Fibroblast of lung (primary cell): ENCODE measurements at places on chromosomes 3 and 15. TPM values are rescaled to one million over a fixed set of nuclear protein-coding genes. Genes with fewer than 3 reads are reported as not detected.

Gene ALDH1A3
- total RNA-seq = 32.5 and 73.7 TPM in 2 replicates

DNA sequence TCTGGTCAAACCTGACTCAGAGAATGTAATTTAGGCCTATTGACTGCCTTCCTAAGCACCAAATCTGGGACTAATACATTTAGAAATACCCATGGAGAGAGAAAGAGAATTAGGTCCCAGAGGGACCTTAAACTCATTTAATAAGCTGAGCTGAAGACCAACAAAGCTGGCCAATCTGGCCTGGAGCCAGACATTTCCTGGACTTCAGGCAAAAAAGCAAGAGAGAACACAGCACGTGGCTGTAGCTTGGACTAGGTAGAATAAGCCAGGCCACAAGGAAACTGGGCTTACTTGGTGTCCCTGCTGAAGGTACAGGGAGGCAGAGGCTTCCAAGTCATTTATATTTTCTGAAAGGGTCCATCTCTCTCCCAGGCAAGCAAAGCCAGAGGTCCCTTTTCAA, 88.1 kb downstream of the RTP4 start:
- no peak for DNase-seq

Gene ADAMTSL3
- total RNA-seq = 0.17 and 0.26 TPM in 2 replicates

DNA sequence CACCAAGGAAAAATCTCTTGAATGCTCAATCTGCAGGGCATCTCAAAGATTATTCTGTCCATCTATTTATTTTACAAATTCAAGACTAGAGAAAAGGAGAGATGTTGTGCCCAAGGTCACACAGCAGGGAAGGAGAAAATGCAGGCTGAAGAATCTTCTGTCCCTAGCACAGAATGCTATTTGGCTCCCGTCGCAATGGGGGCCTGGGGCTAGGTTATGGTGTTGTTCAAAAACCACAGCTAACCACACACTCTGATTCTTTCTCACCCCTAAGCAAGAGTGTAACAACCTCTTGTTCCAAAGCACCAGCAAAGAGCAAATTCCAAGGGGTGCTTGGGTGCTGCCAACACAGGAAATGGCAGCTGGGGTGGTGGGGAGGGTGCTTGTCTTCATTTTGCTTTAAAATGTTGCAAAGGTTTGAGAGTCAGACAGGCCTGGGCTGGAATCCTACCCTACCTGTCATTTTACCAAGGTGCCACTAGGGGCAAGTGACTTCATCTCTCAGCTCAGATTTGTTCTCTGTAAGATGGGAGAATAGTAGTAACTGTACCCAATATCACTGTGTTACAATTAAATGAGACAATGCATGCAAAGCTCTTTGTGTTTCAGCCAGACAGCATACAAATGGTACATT, 112.5 kb downstream of the ADAMTS9 start:
- DNase-seq = peak; percentile 13

Gene GP5
- under 0.01 and 0.17 TPM in 2 replicates for total RNA-seq

DNA sequence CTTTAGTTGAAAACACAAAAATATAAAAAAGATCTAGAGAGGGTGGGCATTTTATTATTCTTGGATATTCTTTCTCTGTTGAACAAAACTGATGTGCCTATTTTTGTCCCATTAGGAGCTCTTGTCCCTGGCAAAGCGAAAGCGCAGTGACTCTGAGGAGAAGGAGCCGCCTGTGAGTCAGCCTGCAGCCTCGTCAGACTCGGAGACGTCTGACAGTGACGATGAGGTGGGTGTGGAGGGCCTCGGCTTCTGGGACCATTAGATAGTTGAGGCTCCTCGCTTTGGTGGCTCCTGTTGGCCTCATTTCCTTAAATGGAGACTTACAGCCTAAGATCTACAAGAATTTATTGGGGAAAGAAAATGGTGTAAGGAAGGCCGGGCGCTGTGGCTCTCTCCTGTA, 21.3 kb downstream of the RTF1 start:
- no peak for DNase-seq

DNA sequence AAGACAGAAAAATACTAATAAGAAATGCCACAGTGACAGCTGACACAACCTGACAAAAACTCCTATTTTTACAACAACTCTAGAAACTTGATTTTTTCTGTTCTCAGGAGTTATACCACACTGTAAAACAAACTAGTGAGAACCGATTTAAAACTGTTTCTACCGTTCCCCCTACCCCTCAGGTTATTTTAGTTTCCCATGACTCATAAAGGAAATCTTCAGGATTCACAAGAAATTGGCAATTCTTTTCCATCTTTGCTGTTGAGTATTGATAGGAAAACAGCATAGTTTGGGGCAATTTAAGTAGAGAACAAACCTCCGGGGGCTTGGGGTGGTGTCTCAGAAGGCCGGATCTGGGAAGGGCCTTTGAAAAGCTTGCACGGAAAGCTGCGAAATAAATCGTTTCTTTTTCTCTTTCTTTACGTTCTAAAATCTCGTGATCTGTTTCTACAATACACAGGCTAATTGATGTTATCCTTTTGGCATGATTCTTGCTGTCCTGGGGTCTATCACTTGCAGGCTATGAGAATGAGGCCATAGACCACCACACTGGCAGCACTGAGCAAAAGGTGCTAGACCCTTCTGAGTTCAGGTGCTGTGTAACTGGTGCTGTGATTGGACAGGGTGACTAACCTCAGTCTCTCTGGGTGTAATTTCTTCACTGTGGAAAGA, 89.3 kb downstream of the LPP start:
- no peak for DNase-seq

- peak; percentile 46 for DNase-seq
Measured at GRCh38 chr3:5136211-5136918, 14.3 kb downstream of the ARL8B start.

Gene PLSCR5
- not detected in 2 replicates for total RNA-seq

- no peak for DNase-seq
Measured at GRCh38 chr3:96466441-96466840, 348.0 kb upstream of the EPHA6 start.

- DNase-seq = no peak
Measured at GRCh38 chr15:87193481-87193880, 1063.1 kb downstream of the NTRK3 start.

Gene CLRN1
- not detected in 2 replicates for total RNA-seq

DNA sequence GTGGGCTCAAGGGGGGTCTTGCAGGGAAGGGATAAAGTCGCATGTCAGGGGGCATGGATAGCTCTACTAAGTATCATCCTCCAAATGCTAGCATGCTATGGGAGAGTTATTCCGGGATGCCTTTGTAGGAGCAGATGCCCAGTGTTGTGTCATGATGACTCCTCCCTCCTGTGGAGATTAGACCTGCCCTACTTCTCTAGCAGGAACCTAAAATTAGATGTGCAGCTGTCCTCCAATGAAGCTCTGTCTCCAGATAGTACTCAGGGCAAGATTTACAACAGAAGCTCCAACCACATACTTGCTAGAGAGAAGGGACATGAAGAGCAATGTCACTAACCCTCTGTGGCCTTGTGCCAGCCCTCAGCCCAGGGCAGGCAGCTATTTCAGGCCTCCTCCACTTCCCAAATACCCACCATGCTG, 82.5 kb downstream of the AGBL1 start:
- DNase-seq = no peak

Gene COLQ
- 0.26 and 0.33 TPM in 2 replicates for total RNA-seq

GRCh38 chr15:92693691-92694331, 38.2 kb upstream of the FAM174B start:
- peak; percentile 3 for DNase-seq

GRCh38 chr3:57135964-57136719, 29.0 kb downstream of the IL17RD start:
- DNase-seq = no peak

Gene DZIP1L
- total RNA-seq = 16.9 and 22.6 TPM in 2 replicates

GRCh38 chr3:89059211-89059925, 48.1 kb upstream of the EPHA3 start:
- peak; percentile 40 for DNase-seq

Gene CLEC3B
- total RNA-seq = 20.0 and 56.3 TPM in 2 replicates

Gene PPCDC
- total RNA-seq = 6.3 and 6.4 TPM in 2 replicates
